Activated CD4-positive, alpha-beta T cell treated with anti-CD3 and anti-CD28 coated beads for 48 hours (primary cell): ENCODE measurements at places on chromosomes 4 and X.

GRCh38 chr4:126906466-126906865 is 726.3 kb upstream of the INTU start:
- no peak for DNase-seq

DNA sequence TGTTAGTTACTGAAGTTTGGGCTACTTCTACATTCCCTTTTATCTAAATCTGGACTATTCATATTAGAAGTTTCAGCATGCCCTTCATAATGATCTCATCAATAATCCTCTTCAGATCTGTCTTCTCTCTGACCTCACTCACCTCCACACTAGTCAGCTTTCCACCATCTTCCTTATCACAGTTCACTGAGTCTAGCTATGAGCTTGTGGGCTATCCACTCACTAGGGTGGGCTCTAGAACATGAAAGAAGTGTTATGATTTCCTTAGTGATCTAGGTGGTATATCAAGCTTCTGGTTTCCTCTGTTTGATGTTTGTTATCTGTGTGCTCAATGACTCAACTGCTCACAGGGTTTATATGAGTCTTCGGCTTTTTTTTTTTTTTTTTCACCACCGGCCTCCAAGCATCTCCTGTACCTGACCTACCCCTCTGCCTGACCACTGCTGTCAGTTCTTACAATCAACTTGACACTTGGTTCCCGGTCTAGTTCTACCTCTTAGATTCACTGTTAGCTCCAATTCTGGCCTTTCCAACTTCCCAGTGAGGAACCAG is 103.1 kb downstream of the PAPSS1 start:
- DNase-seq, result no peak

GRCh38 chr4:2835978-2836377 is 7.7 kb upstream of the ADD1 start:
- no peak for DNase-seq

- no peak for DNase-seq
These were observed 81.5 kb upstream of the MAPK10 start for GRCh38 chr4:86441175-86441936.
